Activated CD4-positive, alpha-beta memory T cell treated with anti-CD3 and anti-CD28 coated beads for 36 hours (primary cell): ENCODE measurements at places on chromosomes 12 and 14. TPM values are rescaled to one million over a fixed set of nuclear protein-coding genes. Genes with fewer than 3 reads are reported as not detected.
A peak's percentile ranks its signal among the peaks of the same experiment; 100 is the strongest.

LAG3 gene
- 172 TPM for total RNA-seq

- no peaks in the 10 kb centered on the region for H3K36me3 ChIP-seq
- peaks cover 19% of the 10 kb centered on the region for H3K27me3 ChIP-seq
- H3K4me1 ChIP-seq: peaks cover 15% of the 10 kb centered on the region
- DNase-seq: no peak
- no peak overlapping the region for H3K4me3 ChIP-seq
- no peak overlapping the region for H3K27ac ChIP-seq
Measured at GRCh38 chr12:52199294-52199919, 7.6 kb upstream of the KRT80 start.

DNA sequence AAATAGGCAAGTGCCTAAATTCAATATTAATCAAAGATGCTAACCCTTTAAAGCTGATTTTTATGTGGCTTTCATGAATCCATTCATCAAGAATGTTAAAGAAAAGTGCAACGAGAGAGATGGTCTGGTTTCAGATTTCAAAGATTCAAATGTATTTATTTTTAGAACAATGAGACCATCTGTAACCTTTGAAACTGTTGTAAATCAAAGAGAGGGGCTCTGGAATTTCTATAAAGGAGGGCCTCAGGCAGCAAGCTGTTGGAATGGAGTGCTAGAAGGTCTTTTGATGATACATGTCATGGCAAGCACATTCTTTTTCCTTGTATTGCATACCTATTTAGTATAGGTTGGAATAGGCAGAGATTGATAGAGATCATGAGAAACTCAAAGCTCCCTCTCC is 433.0 kb downstream of the LRIG3 start:
- no peak overlapping the region for H3K4me3 ChIP-seq
- no peak for DNase-seq
- H3K27me3 ChIP-seq: no peaks in the 10 kb centered on the region
- H3K36me3 ChIP-seq: no peaks in the 10 kb centered on the region

BCAT1 gene
- 17.6 TPM for total RNA-seq

ARHGEF25 gene
- 1.4 TPM for total RNA-seq

HCAR3 gene
- total RNA-seq: 0.10 TPM

DNA sequence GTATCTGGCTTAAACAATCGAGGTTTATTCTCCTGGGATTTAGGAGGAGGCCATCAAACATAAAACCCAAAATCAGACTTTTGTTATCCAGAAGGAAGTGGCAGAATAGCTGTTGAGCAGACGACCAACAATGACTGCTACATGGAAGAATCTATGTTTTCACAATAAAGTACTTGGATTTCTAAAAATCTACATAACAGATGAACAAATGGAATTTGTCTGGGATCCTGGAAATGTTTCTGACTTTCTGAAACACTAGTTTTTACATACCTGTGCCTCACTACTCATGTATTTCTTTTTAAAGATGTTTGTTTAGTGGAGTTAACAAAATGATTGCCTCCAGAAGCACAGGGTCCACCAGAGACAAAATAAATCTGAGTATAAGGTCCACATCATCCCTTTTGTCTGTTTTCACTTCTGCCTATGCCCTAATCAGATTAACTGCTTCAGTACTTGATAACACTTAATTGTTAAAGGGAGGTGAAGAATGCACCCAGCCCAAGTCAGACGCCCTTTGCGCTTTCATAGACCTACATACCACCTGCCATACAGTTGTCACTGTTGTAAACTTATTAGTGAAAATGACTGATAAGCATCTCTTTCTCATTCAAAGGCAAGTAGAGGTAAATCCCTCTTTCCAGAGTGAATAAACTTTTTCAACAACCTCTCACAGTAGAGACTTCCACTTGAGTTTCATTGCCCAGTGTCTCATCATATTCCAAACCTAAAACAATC is 164.6 kb downstream of the EGLN3 start:
- no peak for DNase-seq
- H3K27me3 ChIP-seq: peaks cover 7% of the 10 kb centered on the region
- H3K4me3 ChIP-seq: no peak overlapping the region
- peaks cover 3% of the 10 kb centered on the region for H3K4me1 ChIP-seq

CLEC4C gene
- total RNA-seq: not detected

TAS2R19 gene
- total RNA-seq: 0.92 TPM

DNA sequence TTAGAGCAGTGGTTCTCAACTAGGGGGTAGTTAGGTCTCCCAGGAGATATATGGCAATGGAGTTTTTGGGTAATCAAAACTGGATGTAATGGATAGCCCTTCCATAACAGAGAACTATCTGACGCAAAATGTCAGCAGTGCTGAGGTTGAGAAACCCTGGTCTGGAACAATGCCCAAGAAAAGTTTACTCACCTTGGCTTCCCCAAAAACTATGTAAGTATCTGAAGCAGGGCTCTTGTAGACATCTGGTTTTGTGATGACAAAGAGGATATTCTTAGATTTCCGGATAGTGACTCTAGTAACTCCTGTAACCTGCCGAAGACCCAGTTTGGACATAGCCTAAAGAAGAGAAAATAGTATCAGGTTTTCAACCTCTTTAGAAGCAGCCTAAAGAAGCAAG is 11.8 kb downstream of the NACA start:
- no peak overlapping the region for H3K27ac ChIP-seq
- peaks cover 56% of the 10 kb centered on the region for H3K36me3 ChIP-seq
- H3K4me1 ChIP-seq: peaks cover 21% of the 10 kb centered on the region
- H3K4me3 ChIP-seq: no peak overlapping the region
- no peak for DNase-seq
- no peaks in the 10 kb centered on the region for H3K27me3 ChIP-seq

NANOG gene
- not detected for total RNA-seq

TAS2R30 gene
- total RNA-seq: 0.95 TPM

GRCh38 chr14:61379639-61380184 is 58.3 kb downstream of the PRKCH start:
- H3K36me3 ChIP-seq: peaks cover 29% of the 10 kb centered on the region
- peak overlapping the region; percentile 78 for H3K27ac ChIP-seq
- DNase-seq: peak; percentile 36
- H3K4me1 ChIP-seq: peaks cover 81% of the 10 kb centered on the region
- H3K27me3 ChIP-seq: no peaks in the 10 kb centered on the region
- H3K4me3 ChIP-seq: peak overlapping the region; percentile 17

ARID2 gene
- 28.2 TPM for total RNA-seq

DNA sequence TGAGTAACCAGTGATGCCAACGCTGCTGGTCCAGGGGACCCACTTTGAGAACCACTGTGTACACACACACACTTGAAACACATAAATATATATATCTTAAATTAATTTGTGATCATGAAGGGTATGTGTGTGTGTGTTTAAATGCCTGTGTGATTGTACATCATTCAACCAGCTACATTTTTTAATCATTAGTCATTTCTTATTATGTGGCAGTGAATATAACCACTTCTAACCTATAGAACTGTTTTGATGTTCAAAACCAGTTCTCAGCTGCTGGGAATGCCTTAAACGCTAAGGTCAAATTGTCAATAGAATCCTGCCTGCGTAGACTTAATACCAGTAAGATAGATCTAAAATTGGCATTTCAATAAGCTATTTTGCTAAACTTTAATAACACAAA is 330.0 kb downstream of the SYT1 start:
- H3K27me3 ChIP-seq: no peaks in the 10 kb centered on the region
- no peaks in the 10 kb centered on the region for H3K36me3 ChIP-seq

DNA sequence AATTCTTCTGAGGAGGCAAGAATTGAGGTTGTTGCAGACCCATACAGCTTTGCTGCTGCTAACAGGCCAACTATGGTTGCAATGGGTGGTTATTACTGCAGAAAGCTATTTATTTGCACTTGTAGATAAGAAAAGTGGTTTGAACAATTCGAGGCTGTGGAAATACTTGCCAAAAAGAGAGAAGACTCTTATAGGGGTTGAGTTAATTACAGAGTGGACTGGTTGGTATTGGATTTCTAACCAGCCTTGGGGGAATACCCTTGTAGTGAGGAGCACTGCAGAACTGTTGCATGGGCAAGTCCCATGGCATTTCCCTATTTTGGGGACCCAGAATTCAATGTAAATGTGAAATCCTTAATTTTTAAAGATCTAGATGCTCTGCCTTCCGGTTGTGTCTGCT is 120.5 kb downstream of the KCNMB4 start:
- peaks cover 4% of the 10 kb centered on the region for H3K27me3 ChIP-seq
- H3K4me3 ChIP-seq: no peak overlapping the region
- H3K36me3 ChIP-seq: no peaks in the 10 kb centered on the region
- H3K4me1 ChIP-seq: no peaks in the 10 kb centered on the region
- no peak overlapping the region for H3K27ac ChIP-seq

DNA sequence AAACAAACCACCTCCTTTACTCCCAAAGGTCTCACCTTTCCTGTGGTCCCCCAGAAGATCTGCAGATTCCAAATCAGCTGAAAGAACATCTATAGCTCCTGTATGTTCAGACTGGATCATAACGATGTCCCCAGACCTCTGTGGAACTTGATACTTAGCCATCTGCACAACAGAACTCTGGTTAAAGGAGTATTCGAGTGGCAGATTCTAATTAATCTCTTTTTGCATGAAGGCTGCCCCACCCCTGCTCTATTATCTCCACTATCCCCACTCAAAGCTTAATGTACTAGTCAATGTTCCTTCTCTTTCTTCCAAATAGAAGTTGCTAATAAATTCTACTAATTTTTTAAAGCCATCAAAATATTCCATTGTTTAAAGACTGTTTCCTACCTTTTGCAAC is 22.8 kb downstream of the GSTZ1 start:
- peaks cover 17% of the 10 kb centered on the region for H3K36me3 ChIP-seq
- H3K27ac ChIP-seq: no peak overlapping the region
- H3K4me1 ChIP-seq: no peaks in the 10 kb centered on the region
- H3K27me3 ChIP-seq: no peaks in the 10 kb centered on the region
- H3K4me3 ChIP-seq: no peak overlapping the region

GRCh38 chr12:6961278-6961694 is 9.2 kb downstream of the PHB2 start:
- H3K27ac ChIP-seq: peak overlapping the region; percentile 97
- peaks cover 85% of the 10 kb centered on the region for H3K4me1 ChIP-seq
- no peaks in the 10 kb centered on the region for H3K27me3 ChIP-seq

DNA sequence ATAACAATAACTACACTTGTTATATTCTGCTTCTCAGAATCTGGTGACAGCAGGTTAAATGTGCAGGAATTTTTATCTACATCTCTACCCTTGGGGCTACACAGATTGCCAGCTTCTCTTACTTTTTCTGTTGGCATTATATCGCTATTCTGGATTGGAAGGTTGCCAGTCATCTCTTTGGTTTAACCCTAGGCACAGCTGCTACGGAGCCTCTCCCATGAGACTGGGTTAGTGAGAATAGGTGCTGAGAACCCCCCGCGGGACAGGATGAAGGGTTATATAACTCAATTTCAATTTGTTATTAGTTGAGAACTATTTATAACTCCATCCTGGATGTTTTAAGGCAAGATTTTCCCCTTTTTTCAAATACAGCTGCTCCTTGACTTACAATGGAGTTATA is 73.1 kb downstream of the ACADS start:
- H3K4me3 ChIP-seq: no peak overlapping the region
- peaks cover 55% of the 10 kb centered on the region for H3K4me1 ChIP-seq
- no peak for DNase-seq

DNA sequence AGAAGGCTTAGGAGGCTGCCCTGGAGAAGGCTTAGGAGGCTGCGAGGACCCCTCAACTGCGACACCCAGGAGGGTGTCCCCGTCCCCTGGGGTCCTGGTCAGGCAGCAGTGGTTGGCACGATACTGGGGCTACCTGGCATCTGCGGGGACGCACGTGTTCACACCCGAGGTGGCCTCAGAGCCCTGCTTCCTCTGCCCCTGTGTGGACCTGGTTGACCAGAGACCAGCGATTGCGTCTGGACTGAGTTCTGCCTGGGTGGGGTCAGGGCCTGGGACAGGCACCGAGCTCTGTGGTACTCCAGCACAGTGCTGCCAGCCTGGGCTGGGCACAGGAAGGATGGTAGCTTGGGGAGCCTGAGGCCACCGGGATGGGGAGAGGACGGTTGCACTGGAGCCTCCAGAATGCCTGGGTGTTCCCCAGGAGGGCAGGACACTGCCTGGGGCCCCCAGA is 735 bp downstream of the ASPG start:
- H3K4me3 ChIP-seq: no peak overlapping the region
- H3K4me1 ChIP-seq: peaks cover 2% of the 10 kb centered on the region
- peaks cover 10% of the 10 kb centered on the region for H3K27me3 ChIP-seq
- DNase-seq: peak; percentile 7
- no peaks in the 10 kb centered on the region for H3K36me3 ChIP-seq

DNA sequence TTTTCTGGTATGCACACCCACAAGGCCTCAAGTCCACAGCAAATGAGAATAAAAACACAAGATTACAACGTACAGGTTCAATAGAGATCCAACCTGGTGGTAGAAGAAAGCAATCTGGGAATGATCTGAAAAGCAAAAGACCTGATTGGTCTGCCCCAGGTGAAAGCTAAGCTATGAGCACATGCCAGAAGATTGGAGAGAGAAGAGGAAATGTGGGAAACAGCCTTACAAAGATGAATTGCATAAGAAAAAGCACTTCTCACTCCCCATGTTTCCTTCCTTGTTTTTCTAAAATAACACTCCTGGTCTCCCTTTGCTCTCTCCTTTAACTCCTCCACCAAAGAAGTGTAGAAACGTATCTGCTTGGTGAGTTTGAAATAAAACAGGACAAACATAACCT is 77.3 kb upstream of the ANO6 start:
- H3K27ac ChIP-seq: no peak overlapping the region
- H3K36me3 ChIP-seq: no peaks in the 10 kb centered on the region
- DNase-seq: no peak
- peaks cover 1% of the 10 kb centered on the region for H3K27me3 ChIP-seq
- no peak overlapping the region for H3K4me3 ChIP-seq

GRCh38 chr14:35470755-35471154 is 63.2 kb upstream of the INSM2 start:
- no peak overlapping the region for H3K4me3 ChIP-seq
- no peak for DNase-seq
- no peaks in the 10 kb centered on the region for H3K4me1 ChIP-seq
- H3K36me3 ChIP-seq: no peaks in the 10 kb centered on the region
- no peak overlapping the region for H3K27ac ChIP-seq

PIGH gene
- 13.1 TPM for total RNA-seq

DNA sequence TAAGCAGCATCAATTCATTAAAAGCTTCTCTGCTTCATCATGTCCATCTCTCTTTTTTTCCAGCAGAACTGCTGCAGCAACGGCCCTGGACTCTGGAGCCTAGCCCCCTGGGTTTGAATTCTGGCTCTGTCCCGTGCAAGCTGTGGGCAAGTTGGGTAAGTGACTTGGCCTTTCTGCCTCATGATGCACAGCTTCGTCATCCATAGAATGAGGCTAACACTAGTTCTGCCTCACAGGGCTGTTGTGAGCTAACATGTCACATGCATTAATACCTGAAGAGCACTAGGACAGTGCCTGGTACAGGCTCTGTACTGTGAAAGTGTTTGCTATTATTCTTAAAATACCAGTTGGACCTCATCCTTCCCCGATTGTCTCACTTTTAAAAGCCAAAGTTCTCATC is 4.2 kb downstream of the KRT82 start:
- H3K4me1 ChIP-seq: peaks cover 2% of the 10 kb centered on the region
- H3K27ac ChIP-seq: no peak overlapping the region
- no peaks in the 10 kb centered on the region for H3K36me3 ChIP-seq
- DNase-seq: no peak

CD69 gene
- total RNA-seq: 120 TPM

TCL1B gene
- total RNA-seq: not detected

- H3K36me3 ChIP-seq: no peaks in the 10 kb centered on the region
- DNase-seq: no peak
- H3K4me3 ChIP-seq: no peak overlapping the region
- H3K27ac ChIP-seq: no peak overlapping the region
Measured at GRCh38 chr14:51392416-51392815, 152.4 kb downstream of the TMX1 start.
